ENCODE measurements at places on chromosomes 6 and 20. TPM values are rescaled to one million over a fixed set of nuclear protein-coding genes. Genes with fewer than 3 reads are reported as not detected.

- no peak overlapping the region for H3K27ac ChIP-seq
- H3K27me3 ChIP-seq: peaks cover 5% of the 10 kb centered on the region
- no peak for DNase-seq
Measured at GRCh38 chr6:130407032-130407431, 41.2 kb downstream of the TMEM200A start.

DNA sequence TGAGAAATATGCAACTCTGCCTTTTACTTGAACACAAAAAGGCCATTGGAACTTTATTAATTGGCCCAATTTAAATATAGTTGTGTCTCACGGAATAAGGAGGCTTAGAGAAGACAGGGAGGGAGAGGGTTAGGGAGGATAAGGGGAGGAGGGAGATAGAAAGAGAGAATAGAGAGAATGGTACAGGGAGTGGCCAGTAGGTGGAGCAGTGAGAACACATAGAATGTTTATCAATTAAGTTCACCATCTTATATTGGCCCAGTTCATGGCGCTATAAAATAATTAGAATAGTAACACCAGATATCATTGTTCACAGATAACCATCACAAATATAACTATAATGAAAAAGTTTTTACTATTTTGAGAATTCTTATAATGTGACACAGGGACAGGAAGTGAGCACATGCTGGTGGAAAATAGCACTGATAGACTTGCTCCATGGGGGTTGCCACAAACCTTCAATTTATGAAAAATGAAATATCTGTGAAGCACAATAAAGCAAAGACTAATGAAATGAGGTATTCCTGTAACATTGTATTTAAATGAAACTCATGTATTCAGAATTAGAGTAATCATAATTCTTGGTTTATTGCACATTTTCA lies 374.1 kb upstream of the MANEA start:
- H3K4me3 ChIP-seq: no peak overlapping the region
- H3K27ac ChIP-seq: no peak overlapping the region
- no peaks in the 10 kb centered on the region for H3K27me3 ChIP-seq
- no peaks in the 10 kb centered on the region for H3K4me1 ChIP-seq

DNA sequence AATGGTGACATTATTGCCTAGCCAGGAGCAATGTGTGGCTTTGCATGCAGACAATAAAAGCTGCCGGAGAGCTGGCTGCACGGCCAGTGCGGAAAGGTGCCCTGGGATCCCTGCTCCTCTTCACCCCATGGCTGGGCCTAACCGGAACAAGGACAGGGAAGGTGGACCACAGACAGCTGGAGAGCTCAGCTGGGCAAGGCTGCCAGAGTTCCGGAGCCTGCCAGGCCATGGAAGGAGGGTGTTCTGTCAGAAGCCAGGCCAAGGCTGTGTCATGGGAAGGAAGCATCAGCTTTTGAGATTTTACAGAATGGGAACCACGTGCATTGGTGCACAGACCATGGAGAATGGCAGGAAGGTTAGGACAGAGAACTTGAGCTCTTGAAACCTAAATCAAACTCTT lies 25.0 kb downstream of the MAP1LC3A start:
- no peak overlapping the region for H3K27ac ChIP-seq
- H3K4me1 ChIP-seq: peaks cover 17% of the 10 kb centered on the region
- no peak for DNase-seq
- no peak overlapping the region for H3K4me3 ChIP-seq
- H3K36me3 ChIP-seq: peaks cover 14% of the 10 kb centered on the region
- no peaks in the 10 kb centered on the region for H3K27me3 ChIP-seq

FAM162B gene
- not detected for polyA plus RNA-seq

GRCh38 chr6:41653691-41654090 lies 15.4 kb downstream of the MDFI start:
- H3K36me3 ChIP-seq: no peaks in the 10 kb centered on the region
- no peak for DNase-seq
- no peak overlapping the region for H3K27ac ChIP-seq
- no peak overlapping the region for H3K4me3 ChIP-seq

DNA sequence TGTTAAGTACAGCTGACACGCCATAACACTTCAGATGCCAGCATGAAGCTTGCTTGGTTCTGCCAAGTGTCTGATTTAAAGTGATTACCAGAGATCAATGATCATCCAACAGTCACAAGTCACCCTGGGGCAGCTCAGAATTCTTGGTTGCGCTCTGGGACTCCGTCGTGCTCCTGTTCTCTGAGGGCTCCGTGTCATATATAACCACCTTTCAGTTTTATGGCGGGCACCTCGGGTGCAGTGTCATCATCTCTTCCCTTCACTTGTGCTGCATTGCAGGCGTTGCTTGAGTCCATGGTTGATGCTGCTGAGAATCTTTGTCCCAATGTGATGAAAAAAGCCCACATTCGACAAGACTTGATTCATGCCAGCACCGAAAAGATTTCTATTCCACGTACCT lies 101.4 kb upstream of the SCGN start:
- no peaks in the 10 kb centered on the region for H3K4me1 ChIP-seq
- DNase-seq: no peak

DNA sequence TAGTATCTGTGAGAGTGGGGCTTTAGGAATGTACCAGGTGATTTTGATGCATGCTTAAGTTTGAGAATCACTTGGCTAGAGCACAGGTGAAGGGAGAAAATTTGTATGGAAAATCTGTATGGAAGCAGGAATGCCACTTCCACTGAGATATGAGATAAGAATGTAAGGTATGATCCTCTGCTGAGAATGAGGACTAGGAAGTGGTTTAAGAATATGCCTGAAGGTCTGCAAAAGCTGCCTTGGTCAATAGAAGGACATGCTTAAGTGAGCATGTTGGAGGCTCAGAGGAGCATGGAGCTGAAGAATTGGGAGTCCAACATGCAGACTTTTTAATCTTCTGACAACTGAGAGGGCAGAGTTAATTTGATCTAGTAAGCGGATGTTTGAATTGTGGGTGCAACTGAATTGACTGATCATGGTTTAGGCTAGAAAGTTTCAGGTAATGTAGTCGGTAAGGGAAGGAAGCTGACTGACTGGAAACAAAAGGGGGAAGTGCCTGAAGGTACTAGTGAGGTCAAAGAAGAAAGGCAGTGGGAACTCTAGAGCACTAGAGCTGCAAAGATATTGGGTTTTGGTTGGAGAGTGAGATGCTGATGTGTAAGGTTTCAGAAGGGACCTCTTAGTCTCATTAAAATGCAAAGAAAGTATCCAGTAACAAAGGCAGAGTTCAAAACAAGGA lies 28.6 kb upstream of the NOTCH4 start:
- no peaks in the 10 kb centered on the region for H3K36me3 ChIP-seq
- peaks cover 7% of the 10 kb centered on the region for H3K4me1 ChIP-seq
- H3K4me3 ChIP-seq: no peak overlapping the region
- no peak overlapping the region for H3K27ac ChIP-seq
- no peaks in the 10 kb centered on the region for H3K27me3 ChIP-seq

DNA sequence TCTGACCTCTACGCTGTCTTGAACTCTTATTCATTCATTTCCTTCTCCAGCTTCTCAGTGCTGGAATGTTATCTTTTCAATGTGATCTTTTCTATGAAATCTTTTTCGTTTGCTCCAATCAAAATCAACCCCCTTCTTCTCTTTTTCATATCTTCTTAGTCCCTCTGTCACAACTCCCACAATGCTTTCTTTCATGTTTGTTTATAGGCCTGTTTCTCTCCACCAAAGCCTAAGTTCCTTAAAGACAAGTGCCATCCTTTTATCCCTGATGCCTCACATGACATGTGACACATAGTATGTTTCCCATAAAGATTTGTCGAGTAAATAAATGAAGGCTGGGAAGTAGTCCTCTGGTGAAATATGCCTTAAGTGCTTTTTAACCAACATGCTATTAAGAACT lies 38.1 kb downstream of the CRYBG1 start:
- H3K27me3 ChIP-seq: no peaks in the 10 kb centered on the region
- no peaks in the 10 kb centered on the region for H3K36me3 ChIP-seq
- no peaks in the 10 kb centered on the region for H3K4me1 ChIP-seq
- H3K4me3 ChIP-seq: no peak overlapping the region
- no peak overlapping the region for H3K27ac ChIP-seq

- no peaks in the 10 kb centered on the region for H3K27me3 ChIP-seq
- no peak overlapping the region for H3K27ac ChIP-seq
Measured at GRCh38 chr6:15997586-15998388, 131.1 kb upstream of the MYLIP start.

- H3K27me3 ChIP-seq: no peaks in the 10 kb centered on the region
- no peaks in the 10 kb centered on the region for H3K4me1 ChIP-seq
- no peaks in the 10 kb centered on the region for H3K36me3 ChIP-seq
- no peak overlapping the region for H3K4me3 ChIP-seq
Measured at GRCh38 chr20:53387983-53388675, 205.5 kb downstream of the ZNF217 start.

DNA sequence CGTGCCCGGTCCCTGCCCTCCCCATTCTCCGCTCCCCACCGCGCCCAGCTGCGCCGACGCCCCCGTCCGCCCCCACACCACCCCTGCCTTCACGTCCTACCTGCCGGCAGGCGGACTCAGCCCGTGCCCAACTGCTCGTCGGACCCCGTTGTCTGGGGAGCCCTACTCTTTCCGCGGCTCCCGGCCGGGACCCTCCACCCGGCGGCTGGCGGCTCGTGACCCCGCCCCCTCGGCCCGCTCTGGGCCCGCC lies at the start of gene SERAC1:
TSS of gene SERAC1 (minus strand) at position 223 of the 250 bp plus-strand sequence. CDS start 9,899 bp downstream, outside the sequence.
- peaks cover 11% of the 10 kb centered on the region for H3K36me3 ChIP-seq
- peak within 1 kb of the TSS; percentile 95 for H3K4me3 ChIP-seq
- H3K27me3 ChIP-seq: peaks cover 2% of the 10 kb centered on the region

All from immature natural killer cell (primary cell).